ENCODE measurements at places on chromosomes 1 and 21.

DNA sequence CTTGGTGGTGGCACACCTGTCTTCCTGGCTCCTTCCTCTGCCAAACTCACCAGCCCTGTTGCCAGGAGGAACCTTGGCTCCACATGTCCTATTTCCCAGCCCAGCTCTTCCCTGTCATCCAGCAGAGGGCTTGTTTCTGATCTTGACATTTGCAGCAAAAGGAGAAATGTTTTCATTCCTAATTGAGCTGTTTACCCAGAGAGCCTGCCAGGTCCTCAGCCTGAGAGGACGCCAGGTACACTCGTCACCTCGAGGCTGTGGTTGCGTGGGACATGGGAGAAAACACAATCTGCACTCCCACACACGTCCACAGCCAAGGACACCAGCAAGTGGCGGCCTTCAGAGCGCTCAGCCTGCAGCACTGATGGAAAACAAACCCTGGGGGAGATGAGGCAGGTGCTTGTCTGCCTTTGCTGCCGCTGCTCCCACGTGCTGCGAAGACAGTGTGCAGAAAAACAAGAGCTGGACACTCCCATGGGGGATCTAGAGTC is 132.8 kb upstream of the CD34 start:
- no peak for DNase-seq

DNA sequence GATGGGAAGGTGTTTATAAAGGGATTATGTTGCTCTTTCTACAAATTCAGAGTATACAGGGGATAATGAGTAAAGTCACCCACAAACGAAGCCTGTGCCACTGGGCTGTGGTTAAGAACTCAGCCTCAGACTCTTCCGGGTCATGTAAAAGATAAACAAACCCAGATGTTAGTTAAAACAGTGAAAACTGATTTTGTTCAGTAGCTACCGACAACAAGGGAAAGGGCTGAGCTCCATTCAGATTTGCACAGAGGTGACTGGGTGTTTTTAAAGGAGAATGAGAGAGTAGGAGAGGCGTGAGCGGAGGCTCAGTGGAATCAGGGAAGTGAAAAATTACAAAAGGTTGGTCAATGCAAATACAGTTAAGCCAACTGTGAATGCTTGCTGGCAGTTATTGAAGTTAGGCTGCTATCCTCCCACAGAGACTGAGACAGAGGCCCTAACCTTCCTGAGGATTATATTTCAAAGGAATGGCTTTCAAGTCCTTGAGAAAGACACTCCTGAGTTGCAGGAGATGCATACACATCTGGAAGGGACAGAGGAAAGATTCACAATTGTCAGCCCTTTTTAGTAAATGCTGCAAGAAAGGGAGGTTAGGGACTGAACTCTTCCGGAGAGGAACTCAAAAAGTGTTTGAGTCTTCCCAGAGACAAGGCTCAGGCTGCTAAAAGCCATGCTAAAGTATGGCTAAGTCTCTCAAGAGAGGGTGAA is 29.9 kb upstream of the SAMD13 start:
- DNase-seq = no peak

DNA sequence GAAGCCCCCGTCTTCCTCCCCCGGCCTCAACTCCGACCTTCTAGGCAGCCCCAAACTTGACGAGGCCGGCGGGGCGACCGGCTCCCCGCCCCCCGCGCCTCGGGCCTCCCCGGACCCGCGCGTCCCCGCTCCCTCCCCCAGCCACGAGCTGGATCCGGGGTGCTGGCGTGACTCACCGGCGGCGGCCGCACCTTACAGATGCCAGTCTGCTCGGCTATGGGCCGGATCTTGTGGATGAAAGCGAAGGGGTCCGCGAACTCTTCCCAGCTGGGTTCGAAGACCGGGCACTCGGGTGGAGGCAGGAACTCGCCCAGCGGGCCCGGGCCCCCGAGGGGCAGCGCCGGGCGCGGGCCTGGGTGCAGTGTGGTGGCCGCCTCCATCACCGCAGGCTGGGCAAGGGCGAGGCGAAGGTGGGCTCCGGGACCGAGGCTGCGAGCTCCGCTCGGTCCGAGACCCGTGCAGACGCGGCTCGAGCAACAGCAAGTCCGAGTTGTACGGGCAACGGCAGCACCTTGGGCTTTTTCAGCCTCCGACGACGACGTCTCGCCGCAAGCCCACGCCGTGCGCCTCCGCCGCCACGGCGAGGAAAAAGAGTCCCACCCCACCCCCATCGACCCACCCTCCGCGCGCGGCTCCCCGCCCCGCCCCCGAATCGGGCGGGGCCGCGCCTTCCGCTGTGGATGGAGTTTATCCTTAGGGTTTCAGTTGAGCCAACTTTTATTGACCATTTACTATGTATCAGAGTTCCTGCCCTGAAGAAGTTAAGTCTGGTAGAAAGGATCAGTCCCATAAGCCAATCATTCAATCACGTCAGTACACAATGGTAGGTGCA is at the start of gene KDM5B:
KDM5B (minus strand) TSS at position 496 of the 832 bp plus-strand sequence; CDS start at position 380, 116 bp downstream.
- peak; percentile 68 for DNase-seq

DNA sequence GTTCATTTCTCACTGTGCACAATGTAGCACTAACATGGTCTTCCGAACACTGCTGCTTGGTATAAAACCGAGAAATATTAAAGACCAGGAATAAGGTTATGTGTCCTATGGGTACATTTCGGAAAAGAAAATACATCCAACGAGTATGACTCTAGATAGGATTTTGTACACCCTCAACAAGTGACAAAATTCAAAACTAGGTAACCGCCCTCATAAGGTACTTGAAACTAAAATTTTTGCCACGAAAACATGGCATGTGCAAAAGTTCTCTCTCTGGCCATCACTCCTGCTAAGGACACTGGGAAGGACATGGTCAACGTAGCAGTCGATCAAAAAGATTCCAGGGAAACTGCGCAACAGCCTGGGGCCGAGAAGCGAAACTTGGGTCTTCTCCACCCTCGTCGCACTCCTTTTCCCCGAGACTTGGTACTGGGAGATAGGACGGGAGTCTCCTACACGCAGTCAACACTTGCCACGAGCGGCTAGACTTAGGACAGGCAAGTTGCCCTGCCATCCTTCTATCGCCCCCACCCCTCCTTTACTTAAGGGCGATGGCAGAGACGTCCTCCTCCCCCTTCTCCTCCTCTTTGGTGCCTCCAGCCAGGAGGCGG is 338 bp upstream of the TOR1AIP1 start:
- no peak for DNase-seq

DNA sequence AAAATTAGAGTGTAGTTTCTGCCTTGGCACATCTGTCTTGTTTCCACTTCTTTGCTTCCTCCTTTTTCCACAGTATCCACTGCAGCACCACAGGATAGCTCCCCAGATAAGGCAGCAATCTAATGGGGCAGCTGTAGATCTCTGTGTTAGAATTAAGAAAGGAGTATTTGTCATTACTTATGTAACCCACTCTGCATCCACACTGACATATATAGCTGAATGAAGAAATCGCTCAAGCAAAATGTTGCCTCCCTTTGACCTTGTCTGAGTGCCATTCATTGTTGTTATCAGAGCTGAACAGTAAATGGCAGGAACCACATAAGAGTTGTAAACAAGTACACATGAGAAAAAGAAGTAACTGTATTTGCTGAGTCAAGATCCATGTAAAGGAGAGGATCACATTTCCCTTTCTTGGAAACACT is 45.9 kb upstream of the DPH5 start:
- no peak for DNase-seq

DNA sequence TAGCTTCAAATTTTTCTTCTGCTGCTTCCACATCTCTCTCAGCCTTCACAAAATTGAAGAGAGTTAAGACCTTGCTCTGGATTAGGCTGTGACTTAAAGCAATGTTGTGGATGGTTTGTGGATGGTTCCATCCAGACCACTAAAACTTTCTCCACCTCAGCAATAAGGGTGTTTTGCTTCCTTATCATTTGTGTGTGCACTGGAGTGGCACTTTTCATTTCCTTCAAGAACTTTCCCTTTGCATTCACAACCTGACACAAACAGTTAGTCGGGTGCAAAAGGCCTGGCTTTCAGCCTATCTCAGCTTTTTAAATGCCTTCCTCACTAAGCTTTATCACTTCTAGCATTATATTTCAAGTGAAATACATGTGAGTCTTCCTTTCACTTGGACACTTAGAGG is 30.3 kb downstream of the DENND1B start:
- no peak for DNase-seq

DNA sequence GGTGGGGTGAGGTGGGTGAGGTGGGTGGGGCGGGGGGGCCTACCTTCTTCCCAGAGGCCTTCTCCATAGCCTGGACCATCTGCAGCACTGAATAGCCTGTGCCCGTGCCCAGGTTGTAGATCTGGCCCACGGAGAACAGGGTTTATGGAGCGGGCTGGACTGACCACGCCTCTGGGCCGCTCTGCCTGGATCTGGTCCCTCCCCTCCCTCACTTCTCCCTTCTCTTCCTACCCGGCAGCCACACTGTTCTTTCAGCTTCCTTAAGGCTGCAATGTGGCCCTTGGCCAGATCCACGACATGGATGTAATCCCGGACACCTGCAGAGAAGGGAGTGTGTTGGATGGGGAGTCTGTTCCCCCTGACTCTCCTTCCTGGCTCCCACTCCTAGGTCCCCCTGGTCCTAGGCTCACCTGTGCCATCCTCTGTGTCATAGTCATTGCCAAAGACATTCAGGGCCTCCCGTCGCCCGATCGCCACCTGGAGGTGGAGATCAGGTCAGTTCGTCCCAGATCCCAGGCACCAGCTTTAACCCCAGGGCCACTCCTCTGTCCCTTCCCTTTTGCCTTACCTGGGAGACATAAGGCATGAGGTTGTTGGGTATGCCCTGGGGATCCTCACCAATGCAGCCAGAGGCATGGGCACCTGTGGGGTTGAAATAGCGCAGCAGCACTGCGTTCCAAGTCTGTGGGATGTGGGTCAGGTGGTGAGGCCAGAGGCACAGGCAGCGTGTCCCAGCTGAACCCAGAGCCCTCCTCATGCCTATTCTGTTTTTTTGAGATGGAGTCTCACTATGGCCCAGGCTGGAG is 3.9 kb downstream of the GALE start:
- DNase-seq = no peak

DNA sequence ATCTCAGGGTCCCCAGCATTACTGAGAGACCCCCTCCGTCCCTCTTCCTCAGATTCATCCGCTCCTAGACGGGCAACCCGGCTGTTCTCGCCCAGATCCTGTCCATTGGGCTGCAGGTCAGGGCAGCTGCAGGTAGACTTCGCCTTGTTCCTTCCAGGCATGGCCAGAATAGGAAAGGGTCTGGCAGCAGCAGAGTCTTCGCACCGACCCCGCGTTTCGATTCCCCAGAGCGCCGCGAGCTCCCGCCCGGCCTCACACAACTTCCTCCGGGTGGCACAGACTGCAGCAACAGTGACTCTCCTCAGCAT is 265 bp downstream of the NRDC start:
- DNase-seq = no peak

DNA sequence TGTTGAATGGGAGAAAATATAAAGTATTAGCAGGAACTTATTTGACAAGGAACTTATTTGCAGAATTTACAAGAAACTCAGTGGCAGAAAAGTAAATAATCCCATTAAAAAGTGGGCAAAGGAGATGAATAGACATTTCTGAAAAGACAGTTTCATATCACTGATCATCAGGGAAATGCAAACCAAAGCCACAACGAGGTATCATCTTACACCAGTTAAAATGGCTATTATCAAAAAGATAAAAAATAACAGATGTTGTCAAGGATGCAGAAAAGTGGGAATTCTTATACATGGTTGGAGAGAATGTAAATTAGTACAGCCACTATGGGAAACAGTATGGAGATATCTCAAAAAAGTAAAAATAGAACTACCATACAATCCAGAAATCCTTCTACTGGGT is 61.0 kb downstream of the SYT14 start:
- DNase-seq = no peak

GRCh38 chr1:87523466-87523865 is 194.8 kb downstream of the LMO4 start:
- DNase-seq = no peak

GRCh38 chr1:151001602-151002001 is 5.1 kb downstream of the MINDY1 start:
- no peak for DNase-seq

DNA sequence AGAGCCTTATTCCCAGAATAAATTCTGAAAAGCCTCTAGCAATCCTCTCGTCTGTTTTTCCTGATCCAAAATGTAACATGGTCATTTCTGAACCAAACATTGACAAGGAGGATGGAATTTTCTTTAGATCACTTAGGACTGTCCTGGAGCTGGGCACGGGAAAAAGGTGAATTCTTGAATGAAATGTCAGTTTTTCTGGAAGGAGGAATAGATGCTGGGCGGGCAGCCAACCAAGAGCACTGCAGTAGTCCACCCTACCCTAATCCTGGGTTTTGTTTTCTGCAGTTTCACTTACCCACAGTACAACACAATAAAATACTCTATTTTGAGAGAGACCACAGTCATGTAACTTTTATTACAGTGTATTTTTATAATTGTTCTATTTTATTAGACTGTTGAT is 20.9 kb downstream of the RIT1 start:
- DNase-seq = no peak

- DNase-seq = no peak
Measured at GRCh38 chr21:33273044-33273443, 6.9 kb downstream of the IL10RB start.

- peak; percentile 64 for DNase-seq
Measured at GRCh38 chr1:180954005-180954800, 41.5 kb downstream of the KIAA1614 start.

DNA sequence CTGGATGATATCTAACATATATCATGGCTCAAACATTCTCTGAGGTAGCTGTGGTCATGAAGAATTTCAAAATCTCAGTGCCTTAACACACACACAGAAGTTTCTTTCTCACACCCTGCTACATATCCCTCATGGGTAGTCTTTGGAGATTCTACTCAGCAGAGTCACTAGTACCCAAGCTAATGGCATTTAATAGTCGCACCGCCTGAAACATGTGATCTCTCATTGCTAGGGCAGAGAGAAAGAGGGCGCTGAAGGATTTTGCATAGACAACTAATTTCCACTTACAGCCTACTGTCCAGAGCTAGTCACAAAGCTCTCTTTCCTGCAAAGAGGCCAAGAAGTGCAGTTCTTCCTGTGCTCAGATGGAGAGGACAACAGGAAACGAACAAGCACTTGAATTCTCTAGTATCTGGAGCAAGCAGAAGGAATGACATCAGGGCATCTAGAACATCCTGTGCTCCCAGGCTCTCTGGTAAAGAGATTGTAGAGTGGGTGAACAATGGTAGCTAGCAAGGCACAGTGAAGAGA is 183.4 kb upstream of the PTBP2 start:
- no peak for DNase-seq

DNA sequence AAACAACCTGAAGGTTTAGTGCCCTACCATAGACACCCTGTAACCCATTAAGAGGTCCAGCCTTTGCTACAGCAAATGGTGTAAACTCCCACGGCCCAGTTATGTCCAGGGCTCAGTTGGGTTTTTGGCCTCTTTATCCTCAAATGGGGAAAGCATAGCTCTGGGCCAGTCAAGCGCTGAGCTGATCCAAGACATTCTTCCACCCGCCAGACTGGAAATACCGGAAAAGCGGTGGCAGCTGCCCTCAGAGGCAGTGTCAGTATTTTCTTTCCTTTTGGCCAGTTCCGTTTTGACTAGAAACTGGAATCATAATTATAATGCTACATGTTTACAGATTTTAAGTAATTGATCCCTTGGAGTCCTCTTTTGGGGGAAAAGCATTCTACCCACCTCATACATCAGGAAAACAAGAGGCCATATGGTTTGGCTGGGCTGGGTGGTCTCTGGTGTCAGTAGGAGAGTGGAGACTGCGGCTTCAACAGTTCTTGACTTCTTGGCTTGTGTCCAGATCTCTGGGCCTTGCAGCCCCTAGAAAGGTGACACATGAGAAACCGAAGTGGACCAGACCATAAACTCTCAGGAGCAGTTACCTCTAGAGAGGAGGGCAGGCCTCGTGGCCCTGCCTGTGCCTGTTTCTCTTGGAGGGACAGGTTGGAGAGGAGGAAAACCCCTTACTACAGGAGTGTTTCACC is 30.2 kb upstream of the CLDN14 start:
- no peak for DNase-seq

GRCh38 chr21:46455575-46456385 is 2.9 kb upstream of the DIP2A start:
- no peak for DNase-seq

All from activated CD4-positive, alpha-beta T cell treated with anti-CD3 and anti-CD28 coated beads, Interleukin-2, amount 50 U/mL, for 4 hours (primary cell).